ENCODE measurements at places on chromosomes 2 and 18.

- DNase-seq: no peak
Observed at GRCh38 chr2:100259106-100259505, 63.2 kb downstream of the LONRF2 start.

DNA sequence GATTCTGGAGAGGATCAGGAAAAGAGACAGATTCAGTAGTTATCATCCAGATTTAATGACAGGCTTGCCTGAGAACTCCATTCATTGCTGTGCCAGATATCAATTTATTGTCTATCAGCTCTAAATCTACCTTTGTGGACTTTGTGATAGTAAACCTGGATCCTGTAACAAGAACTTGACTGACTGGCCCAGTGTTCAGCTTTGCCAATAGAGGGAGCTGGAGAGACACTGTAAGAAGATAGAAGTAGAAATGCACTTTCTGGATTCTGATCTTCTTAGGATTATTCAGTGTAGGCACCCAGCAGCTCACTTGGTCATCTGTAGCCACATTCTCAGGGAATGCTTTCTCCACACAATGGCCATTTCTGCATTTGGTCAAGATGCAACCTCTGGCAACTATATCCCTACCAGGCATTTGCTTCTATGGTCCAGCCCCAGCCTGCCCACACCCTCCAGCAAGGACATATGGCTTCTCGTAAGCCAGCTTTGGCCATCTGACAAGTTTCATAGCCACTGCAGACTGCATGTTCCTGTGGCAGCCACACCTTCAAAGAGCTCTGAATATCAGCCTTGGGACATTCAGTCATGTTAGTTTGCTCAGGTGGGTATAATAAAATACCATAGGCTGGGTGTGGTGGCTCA lies 6.1 kb upstream of the SERPINB8 start:
- DNase-seq: peak; percentile 76

DNA sequence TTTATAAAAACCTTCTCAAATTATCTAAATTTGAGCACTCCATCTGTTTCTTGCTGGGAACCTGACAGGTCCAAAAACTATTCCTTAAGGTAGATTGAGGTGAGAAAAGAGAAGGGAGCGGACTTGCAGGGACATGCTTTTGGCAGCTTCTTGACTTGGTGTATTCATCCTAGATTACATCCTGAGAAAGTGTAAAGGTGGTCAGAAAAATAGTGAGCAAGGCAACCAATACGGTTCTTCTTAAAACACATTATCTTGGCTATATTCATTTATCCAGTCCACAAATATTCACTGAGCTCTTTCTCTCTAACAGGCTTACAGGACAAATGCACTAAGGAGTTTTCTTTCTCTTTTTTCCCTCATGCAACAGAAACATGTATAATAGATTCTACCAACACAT lies 230.0 kb downstream of the LRP1B start:
- no peak for DNase-seq

GRCh38 chr2:151217343-151217742 lies 44.3 kb downstream of the RBM43 start:
- no peak for DNase-seq

DNA sequence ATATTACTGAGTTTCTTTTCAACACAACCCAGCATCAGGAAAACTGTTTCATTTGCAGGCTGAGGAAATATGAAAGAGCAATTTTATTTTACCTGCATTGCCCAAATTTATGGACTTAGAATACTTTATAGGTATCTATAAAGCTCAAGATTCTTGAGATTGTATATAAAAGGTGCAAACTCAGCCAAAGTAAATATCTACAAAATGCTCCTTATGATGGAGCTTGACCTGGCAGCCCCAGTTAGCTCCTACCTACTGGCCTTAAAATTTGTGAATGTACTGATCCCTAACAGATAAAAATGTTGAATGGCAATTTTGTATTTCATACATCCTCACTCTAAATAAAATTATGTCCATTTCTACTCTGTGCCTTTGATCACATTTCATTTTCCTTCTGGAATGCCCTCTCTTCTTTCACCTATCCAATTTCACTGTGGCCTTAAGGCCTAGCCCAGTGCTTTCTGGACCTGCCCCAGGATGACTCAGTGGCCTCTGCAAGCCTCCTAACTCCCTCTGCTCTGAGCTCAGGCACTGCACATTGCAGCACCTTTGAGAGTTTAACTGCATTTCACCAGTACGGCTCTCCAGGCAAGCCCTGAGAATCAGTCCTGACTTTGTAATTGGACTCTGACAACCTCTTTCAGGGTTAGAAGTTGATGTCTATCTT lies 125.9 kb downstream of the ANTXR1 start:
- peak; percentile 88 for DNase-seq
